ENCODE measurements at places on chromosomes 12 and 14.
A peak's percentile ranks its signal among the peaks of the same experiment; 100 is the strongest.

GRCh38 chr12:67747869-67748742, 99.6 kb downstream of the DYRK2 start:
- no peak for DNase-seq

- DNase-seq = no peak
Measured at GRCh38 chr12:86950043-86950442, 693.9 kb upstream of the MGAT4C start.

DNA sequence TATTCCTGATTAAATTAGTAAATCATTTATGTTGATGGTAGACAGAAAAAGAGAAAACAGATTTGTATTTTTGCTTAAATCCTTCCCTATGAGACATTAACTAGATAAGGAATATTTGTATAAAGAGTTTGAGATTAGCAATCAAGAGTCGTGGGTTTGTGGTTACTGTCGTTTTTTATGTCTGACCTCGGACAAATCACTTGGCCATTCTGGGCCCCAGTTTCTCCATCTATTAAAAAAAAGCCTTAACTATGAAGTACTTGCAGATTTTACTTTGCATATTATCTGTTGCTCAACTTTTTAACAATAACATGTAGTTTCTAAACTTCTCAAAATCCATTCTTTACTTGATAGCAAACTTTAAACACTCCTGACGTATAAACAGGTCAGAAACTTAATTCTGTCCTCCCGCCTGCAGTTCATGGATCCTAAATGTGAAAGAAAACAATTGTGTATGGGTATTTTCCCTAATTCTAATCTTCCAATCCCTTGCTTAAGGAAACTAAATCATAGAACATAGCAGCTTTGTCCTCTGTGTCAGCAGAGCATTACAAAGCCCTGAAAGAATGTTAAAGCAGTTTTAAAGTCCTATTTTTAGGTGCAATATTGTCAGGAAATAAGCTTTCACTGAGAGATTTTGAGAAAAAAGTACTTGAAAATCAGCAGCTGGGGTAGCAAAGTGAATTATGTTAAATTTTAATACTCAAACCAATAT, 118.2 kb downstream of the GPR135 start:
- DNase-seq = no peak

- DNase-seq = no peak
Measured at GRCh38 chr12:21129351-21129750, 1.6 kb upstream of the SLCO1B1 start.

DNA sequence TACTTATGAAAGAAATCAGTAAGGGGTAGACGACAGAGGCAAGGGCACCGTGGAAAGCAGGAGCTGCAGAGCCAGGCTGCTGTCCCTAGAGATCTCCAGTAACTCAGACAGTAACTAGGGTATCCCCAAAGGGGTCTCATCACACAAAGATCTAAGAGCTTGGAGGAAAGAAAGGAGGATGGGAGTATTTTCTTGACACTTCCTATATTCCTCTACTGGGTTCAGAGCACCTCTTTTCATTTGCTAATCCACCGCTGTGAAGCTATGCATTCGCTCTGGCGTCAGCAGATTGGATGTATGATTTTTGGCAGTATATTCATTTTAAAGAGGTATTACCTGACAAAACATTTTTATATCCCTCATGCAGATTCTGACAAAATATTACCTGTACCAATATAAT, 12.6 kb downstream of the USP44 start:
- DNase-seq = no peak

DNA sequence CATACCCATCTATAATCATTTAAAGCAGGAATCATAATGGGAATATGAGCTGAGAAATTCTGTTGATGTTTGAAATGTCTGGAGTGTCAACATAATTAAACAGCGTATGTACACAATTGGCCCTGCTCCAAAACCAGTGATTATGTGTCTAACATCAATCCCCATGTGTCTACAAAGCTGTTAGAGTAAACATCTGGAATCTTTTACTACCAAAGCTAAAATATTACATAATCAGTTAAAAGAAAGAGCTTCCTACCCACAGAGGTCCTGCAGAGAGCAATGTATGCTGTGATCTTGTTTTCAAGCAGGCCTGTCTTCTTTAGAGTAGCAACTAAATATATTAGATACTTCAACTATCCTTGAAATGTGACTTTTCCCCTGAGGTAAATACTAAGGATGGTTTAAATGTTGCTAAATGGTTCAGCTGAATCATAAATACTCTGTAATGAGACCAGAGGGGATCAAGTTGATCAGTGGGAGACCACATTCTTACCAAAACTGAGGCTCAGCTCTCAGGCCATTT, 74.3 kb downstream of the RASSF8 start:
- DNase-seq = no peak

DNA sequence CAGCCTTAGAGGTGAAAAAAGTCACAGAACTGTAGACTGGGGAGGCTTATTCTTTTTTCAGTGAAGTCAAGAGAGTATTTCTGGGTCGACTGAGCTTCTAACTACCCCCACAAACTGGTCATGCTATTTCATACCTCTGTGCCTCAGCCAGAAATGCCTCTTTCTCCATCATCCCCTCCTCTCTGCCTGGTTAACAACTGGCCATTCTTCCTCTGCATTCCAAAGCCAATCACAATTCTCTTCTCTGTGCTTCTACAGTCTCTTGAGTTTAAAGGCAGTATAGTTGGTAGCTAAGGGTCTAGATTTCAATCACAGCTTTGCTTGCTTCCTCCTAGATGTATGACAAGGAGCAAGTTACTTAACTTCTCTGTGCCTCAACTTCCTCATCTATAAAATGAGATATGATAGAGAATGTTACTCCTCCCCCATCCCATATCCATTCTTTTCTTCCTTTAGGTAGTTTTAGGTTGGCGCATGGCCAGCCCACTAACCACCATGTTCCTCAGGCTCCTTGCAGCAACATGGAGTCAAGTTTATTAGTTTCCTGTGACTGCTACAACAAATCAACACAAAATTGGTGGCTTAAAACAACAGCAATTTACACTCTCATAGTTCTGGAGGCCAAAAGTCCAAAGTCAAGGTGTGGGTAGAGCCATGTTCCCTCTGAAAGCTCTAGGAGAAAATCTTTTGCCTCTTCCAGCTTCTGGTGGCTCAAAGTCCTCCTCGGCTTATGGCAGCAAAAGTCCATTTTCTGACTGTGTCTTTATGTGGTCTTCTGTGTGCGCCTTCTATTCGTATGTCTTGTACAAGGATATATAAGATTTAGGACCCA, 62.5 kb downstream of the ITPR2 start:
- peak; percentile 31 for DNase-seq

GRCh38 chr14:61284001-61284400, 2.9 kb upstream of the TMEM30B start:
- no peak for DNase-seq

GRCh38 chr12:49609875-49610154, 4.4 kb upstream of the FAM186B start:
- no peak for DNase-seq

DNA sequence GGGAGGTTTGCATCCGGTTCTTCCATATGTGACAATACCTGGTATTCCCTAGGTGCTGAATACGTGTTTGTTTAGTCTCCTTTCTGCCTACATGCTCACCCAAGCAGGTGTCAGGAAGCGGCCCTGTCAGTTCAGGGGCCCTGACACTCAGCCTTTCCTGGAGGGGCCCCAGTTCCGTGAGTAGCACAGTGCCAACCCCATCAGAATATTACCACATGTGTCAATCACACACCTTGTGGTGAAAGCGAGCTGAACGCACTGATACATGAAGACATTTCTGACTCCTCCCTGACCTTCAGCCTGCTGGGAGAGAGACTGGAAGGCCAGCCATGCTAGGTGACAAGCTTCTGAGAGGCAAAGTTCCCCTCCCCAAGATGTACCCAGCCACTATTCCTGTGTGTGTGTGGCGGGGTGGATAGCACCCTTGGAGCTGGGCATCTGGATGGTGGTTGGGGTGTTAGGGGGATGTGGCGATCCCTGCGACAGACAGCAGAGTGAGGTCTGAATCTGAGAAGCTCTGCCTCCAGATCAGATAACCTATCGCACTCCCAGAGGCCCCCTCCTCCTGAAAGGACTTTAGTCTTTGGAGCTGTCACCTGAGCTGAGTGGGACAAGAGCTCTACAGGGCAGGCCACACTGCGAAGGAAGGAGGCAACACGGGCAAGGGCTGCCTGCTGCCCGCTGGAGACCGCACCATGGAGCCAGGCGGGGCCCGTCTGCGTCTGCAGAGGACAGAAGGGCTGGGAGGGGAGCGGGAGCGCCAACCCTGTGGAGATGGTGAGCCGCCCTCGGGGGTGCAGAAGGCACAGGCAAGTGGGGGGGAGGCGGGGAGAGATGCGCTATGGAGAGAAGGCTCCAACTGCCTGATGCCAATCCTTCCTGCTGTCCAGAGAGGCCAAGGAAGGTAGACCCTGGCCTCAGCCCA, at the start of gene SOAT2:
Gene SOAT2 (plus strand): TSS at position 604 of the 925 bp plus-strand sequence. CDS start 92 bp downstream, at position 696.
- no peak for DNase-seq

GRCh38 chr12:124423761-124424515, 129.0 kb downstream of the RFLNA start:
- DNase-seq = no peak

GRCh38 chr14:81031488-81031887, 76.1 kb downstream of the TSHR start:
- DNase-seq = no peak

- peak; percentile 32 for DNase-seq
Measured at GRCh38 chr14:77498984-77499527, 440 bp upstream of the ISM2 start.

GRCh38 chr12:106223485-106224354, 24.1 kb downstream of the CKAP4 start:
- DNase-seq = peak; percentile 69

GRCh38 chr12:73384592-73384991, 1112.4 kb downstream of the TRHDE start:
- DNase-seq = no peak

DNA sequence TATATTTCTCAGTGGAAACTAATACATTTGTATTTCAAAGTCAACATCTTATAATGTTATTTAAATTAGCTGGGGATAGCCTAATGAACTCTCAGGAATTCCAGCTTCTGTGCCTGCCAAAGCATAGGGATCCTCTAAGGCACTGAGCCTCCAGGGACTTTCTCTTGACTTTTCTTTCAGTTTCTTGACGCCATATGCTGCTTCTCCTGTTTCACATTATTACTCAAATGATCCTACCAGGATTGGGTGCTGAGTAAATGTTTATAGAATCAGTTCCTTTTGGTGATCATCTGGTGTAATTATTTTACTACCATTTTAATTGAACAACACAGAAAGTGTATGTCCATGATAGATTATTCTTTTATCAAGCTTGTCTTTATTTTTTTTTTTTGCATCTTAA, 7.9 kb downstream of the METTL25 start:
- DNase-seq = no peak

GRCh38 chr14:65354715-65355114, 57.8 kb upstream of the FUT8 start:
- DNase-seq = no peak

DNA sequence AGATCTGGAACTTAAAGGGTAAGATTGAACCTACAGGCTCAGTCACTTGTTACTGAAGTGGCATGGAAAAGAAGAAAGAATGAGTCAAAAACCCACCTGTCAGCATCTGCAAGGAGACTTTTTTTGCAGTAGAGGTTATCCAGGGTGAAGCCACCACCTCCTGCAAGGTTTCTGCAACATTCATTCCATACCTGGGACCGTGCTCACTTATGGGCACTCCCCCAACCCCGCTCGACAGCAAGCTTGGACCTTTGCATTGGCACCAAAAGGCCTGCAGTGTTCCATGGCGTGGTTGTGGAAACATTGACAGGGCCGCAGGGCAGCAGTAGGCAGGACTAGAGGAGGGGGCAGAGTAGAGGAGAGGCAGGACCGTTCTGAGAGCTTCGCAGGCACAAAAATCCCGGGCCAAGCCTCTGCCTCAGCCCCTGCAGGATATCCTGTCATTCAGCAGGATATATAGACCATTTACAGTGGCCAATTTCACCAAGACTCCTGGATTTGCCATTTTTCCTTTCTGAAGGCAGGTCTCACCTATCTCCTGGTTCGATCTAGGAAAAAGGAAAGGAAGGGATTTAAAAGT, at the start of gene STAB2:
Gene STAB2 (plus strand): TSS at position 483 of the 580 bp plus-strand sequence. CDS start 204 bp downstream, outside the sequence.
- DNase-seq = no peak

DNA sequence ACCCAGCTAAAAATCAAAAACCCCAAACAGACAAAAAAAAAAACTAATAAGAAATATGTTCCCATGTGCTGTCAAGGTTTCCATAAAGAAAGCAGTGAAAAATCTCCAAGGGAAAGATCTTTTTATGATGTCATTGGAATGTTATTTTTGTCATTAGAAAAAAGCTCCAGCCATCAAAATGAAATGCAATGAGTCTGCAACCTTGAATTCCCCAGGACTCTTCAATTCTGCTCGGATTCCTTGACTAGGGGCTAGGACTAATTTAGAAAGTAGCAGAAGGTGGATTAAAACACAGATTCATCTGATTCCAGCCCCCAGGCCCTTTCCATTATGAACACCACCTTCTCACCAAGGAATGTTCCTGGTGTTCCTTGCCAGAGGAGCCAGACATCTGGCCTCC, 6.0 kb upstream of the PCNX1 start:
- peak; percentile 88 for DNase-seq

DNA sequence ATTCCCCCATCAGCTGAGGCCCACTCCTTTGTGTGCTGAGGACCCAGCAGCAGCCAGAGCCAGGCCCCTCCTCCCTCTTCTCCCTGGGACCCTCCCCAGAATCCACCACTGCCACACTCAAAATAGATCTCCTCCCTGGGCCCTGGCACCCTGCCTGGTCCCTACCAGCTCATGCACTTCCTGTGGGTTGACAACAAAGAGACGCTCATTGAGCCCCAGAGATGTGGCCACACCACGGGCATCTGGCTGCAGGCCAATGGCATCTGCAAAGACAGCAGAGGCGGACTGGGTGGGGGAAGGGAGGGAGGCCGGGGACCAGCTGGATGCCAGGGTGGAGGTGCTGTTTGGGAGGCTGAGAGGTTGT, 16.0 kb upstream of the ENDOU start:
- DNase-seq = peak; percentile 75

- no peak for DNase-seq
Measured at GRCh38 chr14:39827901-39828655, 395.8 kb upstream of the FBXO33 start.

DNA sequence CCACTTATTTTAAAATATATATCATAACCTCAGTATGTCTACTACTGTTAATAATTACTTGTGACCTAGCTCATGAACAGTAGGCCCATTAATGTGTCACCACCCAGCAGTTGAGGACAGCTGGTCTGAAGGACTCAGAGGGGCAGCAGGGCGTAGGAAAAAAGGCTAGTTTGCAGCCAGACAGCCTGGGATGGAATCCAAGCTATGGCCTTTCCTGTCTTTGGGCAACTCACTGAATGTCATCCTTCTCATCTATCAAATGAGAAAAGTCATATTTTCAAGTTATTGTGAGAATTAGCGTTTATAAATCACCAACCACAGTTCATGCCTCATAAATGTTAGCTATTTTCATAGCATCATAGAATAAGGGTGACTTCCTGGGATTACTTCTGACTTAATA, 12.3 kb downstream of the DENND5B start:
- DNase-seq = no peak

Data from suppressor macrophage treated with lipopolysaccharide for 1 hour (primary cell).